GM12864 (cell line): ENCODE measurements at places on chromosomes 4 and X.

GRCh38 chr4:20646287-20646686 is 54.0 kb upstream of the PACRGL start:
- DNase-seq, result no peak

- no peak for DNase-seq
Measured at GRCh38 chrX:12946838-12947544, 27.9 kb upstream of the TMSB4X start.

GRCh38 chr4:113052379-113052951 is 3.0 kb downstream of the ANK2 start:
- peak; percentile 45 for DNase-seq

DNA sequence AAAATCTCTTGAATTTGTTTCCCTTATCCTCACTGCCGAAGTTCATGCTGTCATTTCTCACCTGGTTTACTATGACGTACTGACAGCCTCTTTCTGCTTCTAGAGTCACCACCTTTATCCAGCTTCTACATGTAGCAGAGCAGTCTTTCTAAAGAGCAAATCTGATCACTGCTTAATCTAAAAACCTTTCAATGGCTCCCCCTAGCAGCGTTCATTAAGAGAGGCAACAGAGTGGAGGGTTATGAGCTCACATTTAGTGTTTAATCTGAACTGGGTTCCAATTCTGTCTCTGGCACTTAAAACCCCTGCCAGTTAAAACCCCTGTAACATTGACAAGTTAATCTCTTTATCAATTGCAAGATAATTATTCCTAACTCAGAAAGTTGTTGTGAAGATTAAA is 4.4 kb downstream of the RBPJ start:
- no peak for DNase-seq

GRCh38 chr4:185902654-185903053 is 90.7 kb upstream of the SORBS2 start:
- DNase-seq, result no peak

DNA sequence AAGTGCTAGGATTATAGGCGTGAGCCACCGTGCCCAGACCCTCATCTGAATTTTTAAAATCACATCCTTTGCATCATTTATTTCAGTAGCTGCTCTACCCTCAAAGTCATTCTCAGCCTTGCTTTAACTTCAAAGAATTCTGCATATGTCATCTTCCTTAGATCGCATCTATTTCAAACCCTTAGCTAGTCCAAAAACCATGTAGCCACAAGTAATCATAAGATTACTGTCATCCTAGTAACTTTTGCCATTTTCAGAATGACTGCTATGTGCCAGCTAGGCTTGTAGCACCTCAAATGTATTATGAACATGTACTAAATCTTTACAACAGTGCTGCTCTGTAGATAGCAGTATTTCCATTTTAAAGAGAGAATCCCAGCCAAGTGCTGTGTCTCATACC is 45.5 kb upstream of the KLF3 start:
- no peak for DNase-seq

DNA sequence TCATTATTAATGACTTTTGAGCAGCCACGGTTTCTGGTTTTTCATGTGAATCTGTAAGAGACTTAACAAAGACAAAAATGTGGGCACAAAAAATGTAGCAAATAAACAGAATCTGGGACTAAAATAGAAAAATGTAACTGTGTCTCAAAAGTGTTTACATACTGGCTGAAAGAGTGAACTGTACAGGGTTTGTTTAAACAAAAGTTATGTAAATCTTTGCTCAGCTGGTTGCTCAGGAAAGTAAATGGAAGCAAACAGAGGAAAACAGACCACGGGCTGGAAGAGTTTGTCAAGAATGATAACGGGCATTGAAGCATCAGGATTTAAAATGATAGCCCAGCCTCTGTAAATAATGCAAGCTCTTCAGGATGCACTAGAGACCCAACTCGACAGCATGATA is 921.8 kb upstream of the FTHL17 start:
- DNase-seq, result no peak

GRCh38 chr4:118226311-118227010 is 126.3 kb downstream of the PRSS12 start:
- no peak for DNase-seq

- DNase-seq, result no peak
Measured at GRCh38 chr4:121791481-121791880, 9.6 kb upstream of the EXOSC9 start.

- DNase-seq, result no peak
Measured at GRCh38 chr4:6239486-6239885, 30.2 kb upstream of the WFS1 start.

GRCh38 chrX:70043685-70044084 is 6.1 kb downstream of the AWAT2 start:
- no peak for DNase-seq

GRCh38 chr4:24885342-24885741 is 27.5 kb downstream of the CCDC149 start:
- DNase-seq, result no peak

DNA sequence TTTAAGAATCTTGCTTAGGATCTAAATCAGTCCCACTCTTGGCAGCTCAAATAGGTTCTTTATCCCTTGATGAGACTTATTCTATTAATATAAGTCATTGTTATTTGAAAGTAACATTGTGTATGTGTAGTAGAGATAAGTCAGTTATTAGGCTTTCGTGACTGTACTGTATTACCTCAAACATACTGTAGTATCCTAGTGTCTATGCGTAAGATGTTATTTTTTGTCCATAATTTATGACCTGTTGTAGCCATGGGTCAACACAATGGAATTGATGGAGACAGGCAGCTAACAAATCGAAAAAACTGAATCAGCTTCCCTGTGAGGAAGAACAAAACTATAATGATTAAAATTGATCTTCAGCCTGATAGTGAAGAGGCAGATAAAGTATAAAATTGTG is 41.8 kb downstream of the CLCN3 start:
- no peak for DNase-seq

- DNase-seq, result no peak
Measured at GRCh38 chrX:118383120-118383519, 37.2 kb downstream of the WDR44 start.

DNA sequence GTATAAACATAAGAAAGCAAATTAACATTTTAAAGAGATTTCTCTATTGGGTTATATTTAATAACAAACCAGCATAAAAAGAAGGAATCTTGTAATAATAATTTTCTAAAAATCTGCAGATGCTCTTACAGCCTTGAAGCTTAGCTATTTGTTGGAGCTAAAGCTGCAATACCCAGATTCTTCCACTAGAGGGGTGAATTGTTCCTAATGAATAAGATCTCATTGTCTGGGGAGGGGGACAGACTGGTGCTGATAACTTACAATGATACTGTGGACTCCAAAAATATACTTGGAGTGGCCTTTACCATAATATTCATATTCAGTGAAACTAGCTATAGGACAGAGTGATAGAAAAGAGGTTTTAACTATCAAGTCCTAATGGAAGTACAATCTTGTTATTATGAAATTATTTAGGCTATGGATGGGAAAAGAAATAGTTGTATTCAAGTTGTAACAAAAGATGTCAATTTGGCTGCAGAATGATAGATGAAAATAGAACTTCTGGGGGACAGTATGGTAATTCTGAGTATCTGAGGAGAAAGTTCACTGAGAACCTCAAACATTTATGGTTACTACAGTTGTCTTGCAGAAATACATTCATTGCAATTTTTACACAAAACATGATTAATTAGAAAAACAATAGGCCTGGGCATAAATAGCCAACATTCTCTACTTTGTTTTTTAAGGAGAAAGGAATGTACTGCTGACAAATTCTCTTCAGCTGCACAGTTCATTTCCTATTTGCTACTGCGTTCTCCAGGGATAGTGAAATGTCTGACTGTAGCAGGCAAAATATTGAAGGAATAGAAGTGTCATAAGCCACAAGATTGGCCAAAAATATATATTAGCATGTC is 443.3 kb downstream of the GBA3 start:
- peak; percentile 3 for DNase-seq

GRCh38 chr4:126890994-126891393 is 741.8 kb upstream of the INTU start:
- no peak for DNase-seq

GRCh38 chr4:5213087-5213595 is 161.9 kb downstream of the STK32B start:
- no peak for DNase-seq

DNA sequence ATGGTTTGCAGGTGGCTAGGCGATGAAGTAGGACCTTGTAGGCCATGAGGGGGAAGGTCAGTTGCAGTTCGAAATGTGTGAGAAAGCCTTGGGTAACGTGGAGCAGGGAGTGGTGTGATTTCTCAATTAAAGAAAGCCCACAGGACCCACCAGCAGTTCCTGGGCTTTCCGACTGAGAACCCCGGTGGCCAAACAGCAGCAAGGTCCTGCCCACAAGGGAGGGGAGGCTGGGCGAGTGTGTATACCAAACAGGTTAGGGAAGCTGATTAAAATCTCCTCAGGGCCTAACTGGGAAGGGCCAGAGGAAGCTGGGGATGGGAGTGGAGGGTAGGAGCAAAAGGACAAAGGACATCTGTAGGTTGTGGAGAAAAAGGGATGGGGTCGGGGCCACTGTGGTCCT is 2.4 kb downstream of the ATP6AP1 start:
- DNase-seq, result no peak

- no peak for DNase-seq
Measured at GRCh38 chrX:43733699-43734098, 77.6 kb downstream of the MAOA start.

GRCh38 chrX:101290957-101291603 is at the start of gene TAF7L:
TAF7L (minus strand) TSS chrX:101291334; CDS start chrX:101287543, 3,791 bp downstream.
- DNase-seq, result no peak

GRCh38 chr4:183182873-183183725 is 84.0 kb downstream of the WWC2 start:
- no peak for DNase-seq

DNA sequence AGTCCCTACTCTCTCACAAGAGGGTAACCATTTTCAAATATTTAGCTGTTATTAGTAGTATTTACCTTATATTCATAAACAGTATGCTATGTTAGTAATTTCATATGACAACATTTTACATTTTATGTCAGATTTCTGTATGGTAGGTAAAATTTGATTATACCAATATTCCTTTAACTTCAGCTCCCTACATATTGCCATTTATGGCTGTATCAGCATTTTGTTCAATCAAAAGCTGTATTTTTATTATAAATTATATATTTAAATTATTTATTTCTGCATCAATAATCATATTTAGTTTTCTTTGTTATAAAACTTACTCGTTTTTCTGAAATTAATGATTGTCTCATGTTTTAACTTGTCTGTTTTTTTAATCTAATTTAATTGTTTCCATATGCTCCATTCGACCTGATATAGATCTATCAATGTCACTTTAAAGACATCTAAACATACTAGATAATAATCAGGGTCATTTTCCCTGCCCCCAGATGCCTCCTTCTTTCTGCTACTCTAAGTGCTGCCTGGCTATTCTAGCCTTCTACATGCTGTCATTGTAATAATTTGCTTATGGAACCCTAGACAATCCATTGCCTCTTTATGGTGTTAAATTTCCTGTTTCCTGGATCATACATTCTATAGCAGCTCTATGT is 1976.7 kb upstream of the ADGRL3 start:
- no peak for DNase-seq

DNA sequence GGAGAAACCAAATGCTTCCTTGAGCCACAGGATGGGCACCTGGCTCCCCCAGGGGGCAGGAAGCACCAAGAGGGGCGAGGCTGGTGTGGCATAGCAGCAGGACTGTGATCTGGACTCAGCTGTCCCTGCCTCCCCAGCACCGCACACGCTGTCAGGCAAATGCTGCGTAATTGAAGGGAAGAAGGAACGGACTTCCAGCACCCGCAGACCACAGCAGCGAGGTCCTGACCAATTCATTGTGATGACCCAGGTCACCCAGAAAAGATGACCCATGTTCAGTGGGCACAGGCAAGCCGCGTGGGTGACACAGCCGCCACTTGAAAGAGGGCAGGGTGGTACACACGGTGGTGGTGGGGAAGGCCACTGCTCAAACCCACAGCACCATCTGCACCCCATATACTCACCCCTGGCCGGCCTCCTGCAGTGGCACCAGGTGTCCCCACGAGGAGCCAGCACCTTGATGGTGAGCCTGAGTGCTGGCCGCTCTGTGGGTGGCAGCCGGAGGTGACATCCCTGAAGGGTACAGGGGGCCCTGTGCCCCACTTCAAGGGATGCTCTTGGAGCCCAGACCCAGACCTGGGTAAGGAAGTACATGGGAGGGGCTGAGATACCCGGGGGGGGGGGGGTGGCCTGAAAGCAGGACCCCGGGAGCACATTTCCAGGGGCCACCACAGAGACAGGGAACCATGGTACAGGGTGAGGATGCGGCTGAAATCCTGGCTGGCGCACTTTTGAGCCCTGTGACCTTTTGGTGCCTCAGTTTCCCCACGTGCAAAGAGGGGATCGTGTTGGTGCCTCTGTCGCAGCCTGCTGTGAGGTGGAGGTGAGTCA is 11.5 kb downstream of the NAT8L start:
- DNase-seq, result no peak

- no peak for DNase-seq
Measured at GRCh38 chr4:142832022-142832421, 14.1 kb downstream of the INPP4B start.

DNA sequence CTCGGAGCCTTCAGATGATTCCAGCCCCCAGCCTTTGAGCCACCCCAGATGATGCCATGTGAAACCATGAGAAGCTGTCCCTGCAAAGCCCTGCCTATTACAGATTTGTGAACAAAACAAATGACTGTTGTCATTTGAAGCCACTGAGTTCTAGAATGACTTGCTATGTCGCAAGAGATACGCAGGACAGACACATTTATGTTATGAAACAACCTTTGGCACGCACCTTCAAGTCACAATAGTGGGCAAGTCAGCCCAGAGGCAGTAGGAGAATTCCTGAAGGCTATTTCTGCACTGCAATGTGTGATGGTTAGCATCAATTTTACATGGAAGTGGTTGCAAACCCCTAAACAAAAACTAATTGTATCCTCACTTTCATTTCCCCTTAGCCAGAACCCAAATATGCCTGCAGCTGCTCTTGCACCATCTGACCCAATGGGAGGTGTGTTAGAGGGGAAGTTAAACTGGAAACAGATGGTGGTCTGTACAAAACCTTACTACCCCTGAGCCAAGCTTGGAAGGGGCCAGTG is 174.4 kb upstream of the ATP6AP2 start:
- DNase-seq, result no peak
